ENCODE measurements at places on chromosomes 13 and 19. TPM values are rescaled to one million over a fixed set of nuclear protein-coding genes. Genes with fewer than 3 reads are reported as not detected.

CCNE1 gene
- 6.1 TPM for total RNA-seq

STRN4 gene
- 60.3 TPM for total RNA-seq

CYP2A6 gene
- not detected for total RNA-seq

ZNF358 gene
- 3.9 TPM for total RNA-seq

ZFP14 gene
- total RNA-seq: 2.6 TPM

RFPL4AL1 gene
- total RNA-seq: not detected

CGB3 gene
- not detected for total RNA-seq

FFAR1 gene
- total RNA-seq: not detected

ATCAY gene
- not detected for total RNA-seq

KLK14 gene
- not detected for total RNA-seq

TRPC4 gene
- 0.26 TPM for total RNA-seq

ZNF543 gene
- total RNA-seq: 14.7 TPM

DNAJB1 gene
- 117 TPM for total RNA-seq

KHSRP gene
- 85.6 TPM for total RNA-seq

PNMA8C gene
- not detected for total RNA-seq

CKAP2 gene
- total RNA-seq: 8.6 TPM
